M059J (cell line): ENCODE measurements at places on chromosomes 2 and 18. TPM values are rescaled to one million over a fixed set of nuclear protein-coding genes. Genes with fewer than 3 reads are reported as not detected.

Gene DSG1
- not detected in 2 replicates for total RNA-seq

Gene ZNF892
- total RNA-seq: 1.6 and 2.7 TPM in 2 replicates

GRCh38 chr2:231399853-231400680, 4.6 kb downstream of the B3GNT7 start:
- DNase-seq: peak; percentile 81

DNA sequence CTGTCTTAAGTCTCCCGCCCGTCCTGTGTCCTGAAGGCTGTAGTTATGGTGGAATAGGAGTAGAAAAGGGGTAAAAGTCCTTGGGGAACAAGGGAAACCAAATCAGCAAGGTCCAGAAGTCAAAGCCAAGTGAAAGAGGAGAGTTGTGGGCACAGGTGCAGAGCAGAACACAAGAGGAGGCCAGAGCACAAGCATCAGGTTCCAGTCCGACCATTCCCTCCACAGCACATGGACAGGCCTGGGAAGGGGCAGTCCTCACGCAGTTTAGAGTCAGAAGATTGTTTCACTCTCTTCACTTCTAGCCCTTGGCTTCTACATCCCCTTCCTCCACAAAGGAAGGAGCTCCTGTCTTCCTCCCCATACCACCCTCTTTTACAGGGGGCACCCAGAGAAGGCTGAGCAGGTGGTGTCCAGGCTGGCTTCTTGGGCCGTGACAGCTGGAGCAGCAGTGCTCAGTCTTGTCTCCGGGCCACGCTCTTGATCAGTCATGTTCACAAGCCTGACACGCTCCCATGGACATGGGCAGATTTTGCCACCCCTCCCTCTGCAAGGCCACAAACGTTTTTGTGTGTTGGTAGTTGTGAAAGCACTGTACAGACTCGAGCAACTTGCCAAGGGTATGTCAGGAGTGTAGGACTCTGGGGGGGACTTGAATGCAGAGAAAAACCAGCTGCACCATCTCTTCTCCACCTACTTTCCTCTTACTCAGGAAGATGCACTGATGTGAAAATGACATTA, 138.5 kb upstream of the DAPL1 start:
- no peak for DNase-seq

DNA sequence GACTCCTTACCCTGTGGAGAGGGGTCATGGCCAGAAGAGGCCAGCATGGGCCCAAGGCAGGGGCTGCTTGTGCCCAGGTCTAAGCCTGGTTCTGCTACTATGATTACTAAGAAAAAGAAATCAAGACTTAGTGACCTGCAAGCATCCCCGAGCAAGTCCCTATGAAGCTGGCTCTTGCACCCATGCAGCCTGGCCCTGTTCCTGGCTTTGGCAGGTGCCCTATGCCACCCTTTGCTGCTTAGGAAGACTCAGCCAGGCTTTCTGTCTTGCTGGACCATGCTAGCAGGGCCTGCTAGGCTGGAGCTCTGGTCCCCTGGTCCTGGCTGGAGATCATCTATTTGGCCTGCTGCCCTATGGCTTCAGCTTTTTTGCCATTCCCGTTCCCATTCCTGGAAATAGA, 309.4 kb upstream of the EPAS1 start:
- DNase-seq: no peak

- no peak for DNase-seq
These were observed 762 bp downstream of the INO80C start for GRCh38 chr18:35497027-35497369.

- no peak for DNase-seq
These were observed 66.4 kb upstream of the CCBE1 start for GRCh38 chr18:59763541-59764136.
